AG04449 (cell line): ENCODE measurements at places on chromosomes 7 and 10.

DNA sequence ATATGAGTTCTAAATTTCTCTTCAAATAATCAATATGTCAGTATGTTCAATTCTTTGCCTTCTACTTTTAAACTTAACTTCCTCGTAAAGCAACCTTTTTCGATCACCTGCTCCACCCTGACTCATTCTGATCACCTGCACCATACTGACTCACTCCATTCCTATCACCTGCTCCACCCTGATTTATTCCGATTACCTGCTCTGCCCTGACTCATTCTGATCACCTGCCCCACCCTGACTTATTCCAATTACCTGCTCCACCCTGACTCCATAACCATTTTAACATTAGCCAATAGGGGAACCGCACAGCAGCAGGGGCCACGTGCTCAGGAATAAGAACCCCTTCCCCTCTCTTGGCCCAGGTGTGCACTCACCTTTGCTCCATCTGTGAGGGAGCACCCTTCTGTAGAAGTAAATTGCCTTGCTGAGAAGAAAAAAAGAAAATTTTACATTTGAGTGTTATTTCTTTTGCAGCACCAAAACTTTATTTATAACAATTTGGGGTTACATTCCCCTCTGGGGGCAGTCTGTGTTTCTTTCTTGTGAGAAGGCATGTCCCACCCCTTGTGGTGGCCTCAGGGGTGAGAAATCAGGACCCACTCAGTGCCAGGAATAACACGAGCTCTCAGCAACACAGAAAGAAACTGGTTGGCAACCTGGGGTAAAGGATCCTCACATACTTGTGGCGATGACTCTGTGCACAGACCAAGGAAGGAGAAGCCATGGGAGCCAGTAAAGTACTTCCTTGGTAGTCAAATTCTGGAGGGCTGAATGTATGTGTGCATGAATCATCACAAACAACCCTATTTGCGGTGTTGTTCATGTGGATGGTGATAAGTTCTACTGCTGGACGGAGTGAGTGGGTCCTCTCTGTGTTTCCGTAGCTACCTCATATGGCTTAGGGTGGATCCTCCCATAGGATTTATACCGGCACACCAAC lies 29.4 kb upstream of the PPP1R9A start:
- DNase-seq, result no peak

GRCh38 chr7:44534087-44534486 lies 7.0 kb downstream of the NPC1L1 start:
- DNase-seq, result no peak

DNA sequence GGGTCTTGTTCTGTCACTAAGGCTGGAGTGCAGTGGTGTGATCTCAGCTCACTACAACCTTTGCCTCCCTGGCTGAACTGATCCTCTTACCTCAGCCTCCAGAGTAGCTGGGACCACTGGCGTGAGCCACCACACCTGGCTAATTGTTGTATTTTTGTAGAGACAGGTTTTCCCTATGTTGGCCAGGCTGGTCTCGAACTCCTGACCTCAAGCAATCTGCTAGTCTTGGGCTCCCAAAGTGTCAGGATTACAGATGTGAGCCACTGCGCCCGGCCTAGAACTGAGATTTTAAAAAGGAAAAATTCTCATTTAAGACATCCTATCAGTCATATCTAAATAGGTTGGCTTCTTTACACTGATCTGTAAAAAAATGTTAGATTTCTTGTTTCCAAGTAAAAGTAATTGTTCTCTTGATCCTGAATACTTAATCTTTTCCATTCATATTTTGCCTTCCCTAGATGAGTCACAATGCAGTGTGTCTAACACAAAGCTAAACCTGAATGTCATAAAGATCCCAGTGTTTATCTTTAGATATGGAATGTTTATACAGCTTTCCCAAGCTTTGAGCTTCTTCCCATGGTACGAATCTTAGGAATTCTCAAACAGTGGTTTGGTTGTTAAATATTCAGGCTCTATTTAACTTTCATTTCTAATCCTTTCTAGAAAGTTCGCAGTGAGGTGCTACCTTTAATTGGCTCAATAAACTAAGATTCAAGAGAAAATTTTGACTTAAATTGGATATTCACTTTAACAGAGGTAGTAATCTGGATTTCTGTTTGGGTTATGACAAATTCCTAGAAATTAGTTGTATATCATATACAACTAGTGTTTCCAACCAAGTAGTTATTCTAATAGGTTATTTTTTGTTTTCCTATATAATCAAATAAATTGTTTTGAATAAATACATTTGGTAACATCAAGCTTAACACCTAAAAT lies 12.1 kb upstream of the LAMB1 start:
- no peak for DNase-seq

DNA sequence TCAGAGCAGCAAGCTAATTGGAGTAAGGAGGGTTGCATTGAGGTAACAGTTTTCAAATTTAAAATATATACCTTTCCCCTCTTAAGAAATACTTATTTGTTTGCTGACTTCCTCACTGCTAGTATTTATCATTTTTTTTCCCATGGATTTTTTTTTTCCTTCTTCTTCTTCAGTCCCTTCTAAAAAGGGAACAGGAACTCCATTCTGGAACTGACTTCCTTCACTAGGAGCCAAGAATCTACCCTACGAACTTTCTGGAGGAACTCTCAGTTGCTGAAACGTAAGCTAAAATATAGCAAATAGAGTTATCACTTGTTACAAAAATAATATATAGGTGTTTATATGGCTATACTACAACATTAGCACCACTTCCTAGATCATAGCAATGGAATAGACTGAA lies 95.4 kb downstream of the HGF start:
- DNase-seq, result no peak

- DNase-seq, result no peak
Measured at GRCh38 chr10:49310901-49311554, 12.1 kb downstream of the C10orf71 start.

DNA sequence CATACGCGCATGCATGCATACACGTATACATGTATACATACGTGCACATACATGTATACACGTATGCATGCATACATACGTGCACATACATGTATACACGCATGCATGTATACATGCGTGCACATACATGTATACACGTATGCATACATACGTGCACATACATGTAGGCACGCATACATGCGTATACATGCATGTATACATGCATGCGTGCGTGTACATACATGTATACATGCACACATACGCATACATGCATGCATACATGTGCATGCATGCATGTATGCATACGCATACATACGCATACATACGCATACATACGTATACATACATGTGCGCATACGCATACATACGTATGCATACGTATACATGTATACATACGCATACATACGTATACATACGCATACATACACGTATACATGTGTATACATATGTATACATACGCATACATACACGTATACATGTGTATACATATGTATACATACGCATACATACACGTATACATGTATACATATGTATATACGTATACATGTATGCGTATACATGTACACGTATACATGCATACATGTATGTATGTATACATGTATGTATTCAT lies 19.0 kb upstream of the MTURN start:
- no peak for DNase-seq

GRCh38 chr7:28114056-28114455 lies 66.5 kb downstream of the JAZF1 start:
- DNase-seq, result no peak

GRCh38 chr10:97384156-97384555 lies 17.0 kb downstream of the RRP12 start:
- no peak for DNase-seq

DNA sequence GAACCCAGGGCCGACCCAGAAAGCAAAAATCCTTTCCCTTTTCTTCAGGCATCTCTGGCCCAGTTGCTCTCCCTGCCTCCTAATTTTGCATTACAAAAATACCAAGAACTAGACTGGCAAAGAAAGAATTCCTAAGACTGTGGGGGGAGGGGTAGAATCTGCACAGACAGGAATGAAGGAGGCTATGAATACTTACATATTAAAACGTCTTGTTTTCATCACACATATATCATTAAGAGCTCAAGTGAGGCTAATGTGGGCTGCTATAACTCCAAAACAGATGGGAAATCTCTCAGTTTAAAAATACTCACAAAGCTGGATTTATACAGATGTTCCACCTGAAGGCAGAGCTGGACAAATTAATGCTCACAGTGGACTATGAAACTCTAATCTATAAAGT lies 29.2 kb upstream of the MKX start:
- no peak for DNase-seq

DNA sequence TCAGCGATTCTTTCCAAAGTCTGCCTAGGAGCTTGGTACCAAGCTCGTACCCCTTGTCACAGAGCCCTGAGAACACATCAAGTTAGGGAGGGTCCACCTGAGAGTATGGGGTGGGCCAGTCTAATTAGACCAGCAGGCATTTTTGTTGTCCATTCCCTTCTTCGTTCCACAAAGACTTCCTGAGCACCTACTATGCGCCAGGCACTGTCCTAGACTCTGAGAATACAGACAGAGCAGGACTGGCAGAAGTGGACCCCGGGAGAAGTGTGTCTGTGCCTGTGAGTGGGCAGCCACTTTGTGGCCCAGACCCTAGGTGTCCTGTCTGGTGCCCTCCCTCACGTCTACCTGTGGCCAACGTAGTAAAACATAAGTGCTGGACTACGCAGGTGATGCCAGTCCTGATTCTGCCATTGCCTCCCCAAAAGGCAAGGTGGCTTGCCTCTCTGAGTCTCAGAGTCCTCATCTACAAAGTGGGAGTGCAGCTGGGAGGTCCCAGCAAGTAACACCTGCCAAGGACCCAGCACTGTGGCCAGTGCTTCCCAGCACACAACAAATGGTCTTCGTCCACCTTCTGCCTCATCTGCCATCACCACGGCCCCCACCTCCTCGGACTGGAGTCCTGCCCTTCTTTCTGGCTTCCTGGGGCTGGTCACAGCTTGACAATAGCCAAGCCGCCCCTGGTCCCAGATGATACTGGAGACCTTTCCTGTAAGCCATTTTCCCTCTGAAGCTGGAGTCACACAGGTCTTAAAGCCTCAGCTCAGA lies 54.3 kb upstream of the DUSP5 start:
- DNase-seq, result no peak

DNA sequence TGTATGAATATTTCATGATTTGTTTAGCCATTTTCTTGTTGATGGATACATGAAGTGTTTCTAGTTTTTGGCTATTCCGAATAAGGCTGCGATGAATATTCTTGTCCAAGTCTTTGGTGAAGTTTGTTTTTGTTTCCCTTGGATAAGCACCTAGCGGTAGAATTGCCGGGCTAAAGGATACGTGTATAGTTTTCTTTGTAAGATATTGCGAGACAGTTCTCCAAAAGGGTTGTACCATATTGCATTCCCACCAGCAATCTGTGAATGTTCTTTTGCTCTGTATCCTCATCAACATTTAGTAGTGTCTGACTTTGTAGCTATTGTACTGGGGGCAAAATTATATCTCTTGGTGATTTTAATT lies 142.6 kb downstream of the DOCK1 start:
- no peak for DNase-seq

- DNase-seq, result no peak
Measured at GRCh38 chr10:58512491-58513187, at the start of gene BICC1. BICC1 (plus strand) TSS chr10:58512872; CDS start chr10:58513144, 272 bp downstream.

GRCh38 chr7:69953136-69954067 lies 355.1 kb downstream of the AUTS2 start:
- DNase-seq, result no peak

GRCh38 chr7:128738570-128739047 lies 550 bp upstream of the CALU start:
- no peak for DNase-seq

GRCh38 chr10:95783741-95784140 lies 27.8 kb downstream of the ENTPD1 start:
- no peak for DNase-seq

- DNase-seq, result no peak
Measured at GRCh38 chr10:119478111-119478802, 64.3 kb downstream of the RGS10 start.

DNA sequence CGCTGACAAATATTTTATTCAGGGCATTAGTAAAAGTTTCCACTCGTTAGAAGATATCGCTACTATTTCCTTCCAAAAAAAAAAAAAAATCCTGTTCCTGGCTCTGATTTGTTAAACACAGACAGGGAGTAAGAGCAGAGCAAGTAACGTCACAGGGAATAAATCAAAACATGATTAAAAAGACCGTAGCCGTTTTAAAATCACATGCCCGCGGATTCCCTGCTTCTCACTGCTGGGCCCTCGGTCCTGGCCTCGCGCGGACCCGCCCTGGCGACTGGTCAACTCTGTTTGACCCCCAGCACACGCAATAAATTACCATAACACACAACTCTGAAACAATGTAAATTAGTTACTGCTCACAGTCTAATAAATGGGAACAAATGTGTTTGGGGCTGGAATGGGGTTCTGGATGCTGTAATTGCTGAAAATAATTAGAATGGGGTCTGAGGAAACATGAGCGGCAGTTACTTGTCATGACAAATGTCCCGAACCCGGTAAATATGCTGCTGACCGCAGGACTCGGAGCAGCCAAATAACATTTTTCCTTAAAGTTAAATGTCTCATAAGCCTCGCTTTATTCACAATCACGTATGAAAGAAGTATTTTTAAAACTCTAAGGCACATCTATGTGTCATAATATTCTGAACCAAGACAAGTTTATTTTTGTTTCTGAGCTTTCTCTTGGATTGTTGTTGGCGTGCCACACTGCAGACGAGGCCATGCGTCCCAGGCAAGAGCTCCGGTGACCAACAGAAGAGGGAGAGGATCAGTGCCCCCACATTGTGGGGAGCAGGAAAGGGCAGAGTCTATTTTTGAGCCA lies 17.9 kb downstream of the EBF3 start:
- DNase-seq, result no peak

- DNase-seq, result no peak
Measured at GRCh38 chr7:28088032-28088431, 92.6 kb downstream of the JAZF1 start.

DNA sequence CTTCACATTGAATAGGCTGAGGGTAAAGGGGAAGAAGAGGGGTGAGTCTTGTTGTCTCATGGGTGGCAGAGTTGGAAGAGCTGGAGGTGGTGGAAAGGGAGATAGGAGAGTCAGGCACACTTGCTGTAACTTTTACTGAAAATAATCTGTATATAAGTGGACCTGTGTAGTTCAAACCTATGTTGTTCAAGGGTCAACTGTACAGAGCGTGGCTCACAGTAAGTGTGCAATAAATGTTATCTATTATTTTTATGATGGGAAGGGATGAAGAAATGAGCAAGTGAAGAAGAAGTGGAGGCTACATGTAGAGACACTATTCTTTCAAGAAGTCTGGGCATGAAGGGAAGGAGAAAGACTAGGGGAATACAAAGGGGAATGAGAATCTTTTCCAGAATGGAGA lies 71.5 kb upstream of the FAM133B start:
- DNase-seq, result no peak

- DNase-seq, result no peak
Measured at GRCh38 chr10:118330295-118331076, 11.6 kb downstream of the FAM204A start.

DNA sequence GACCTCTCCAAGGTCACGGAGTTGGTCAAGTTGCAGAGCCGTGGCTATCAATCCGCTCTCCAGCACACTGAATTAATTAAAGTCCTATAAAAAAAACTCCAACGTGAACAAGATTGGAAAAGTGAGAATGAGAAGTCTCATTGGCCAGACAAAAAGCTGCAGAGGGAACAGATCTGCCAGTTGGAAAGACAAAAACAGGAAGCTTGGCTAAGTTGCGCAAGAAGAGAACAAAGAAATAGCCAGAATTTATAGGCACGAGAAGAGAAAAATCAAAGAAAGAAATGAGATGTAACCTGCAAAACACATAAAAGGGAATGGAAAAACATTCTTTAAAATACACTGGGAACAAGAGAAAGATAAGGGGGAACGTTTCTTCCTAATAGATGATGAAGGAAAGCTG lies 45.7 kb upstream of the CRTAC1 start:
- no peak for DNase-seq

- no peak for DNase-seq
Measured at GRCh38 chr7:29598613-29599012, 35.0 kb downstream of the PRR15 start.
